ENCODE measurements at places on chromosomes 3 and 15.

DNA sequence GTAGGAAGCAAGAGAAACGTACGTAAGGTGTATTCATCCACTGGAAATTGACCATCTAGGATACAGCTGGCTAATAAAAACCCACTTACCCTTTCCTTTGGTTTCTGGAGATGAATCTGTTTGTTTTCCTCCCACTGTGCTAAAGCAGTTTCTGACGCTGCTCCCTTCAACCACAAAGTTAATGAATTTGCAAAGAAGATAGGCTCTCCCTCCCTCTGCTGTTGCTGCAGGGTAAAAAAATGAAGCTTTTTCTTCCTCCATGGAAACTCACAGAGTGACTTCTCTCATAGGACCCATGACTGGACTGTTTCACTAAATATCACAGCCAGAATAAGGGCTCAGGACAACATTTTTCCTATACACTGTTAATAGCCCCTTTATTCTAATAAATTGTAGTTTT is 172.1 kb upstream of the LRRN1 start:
- no peak for DNase-seq

DNA sequence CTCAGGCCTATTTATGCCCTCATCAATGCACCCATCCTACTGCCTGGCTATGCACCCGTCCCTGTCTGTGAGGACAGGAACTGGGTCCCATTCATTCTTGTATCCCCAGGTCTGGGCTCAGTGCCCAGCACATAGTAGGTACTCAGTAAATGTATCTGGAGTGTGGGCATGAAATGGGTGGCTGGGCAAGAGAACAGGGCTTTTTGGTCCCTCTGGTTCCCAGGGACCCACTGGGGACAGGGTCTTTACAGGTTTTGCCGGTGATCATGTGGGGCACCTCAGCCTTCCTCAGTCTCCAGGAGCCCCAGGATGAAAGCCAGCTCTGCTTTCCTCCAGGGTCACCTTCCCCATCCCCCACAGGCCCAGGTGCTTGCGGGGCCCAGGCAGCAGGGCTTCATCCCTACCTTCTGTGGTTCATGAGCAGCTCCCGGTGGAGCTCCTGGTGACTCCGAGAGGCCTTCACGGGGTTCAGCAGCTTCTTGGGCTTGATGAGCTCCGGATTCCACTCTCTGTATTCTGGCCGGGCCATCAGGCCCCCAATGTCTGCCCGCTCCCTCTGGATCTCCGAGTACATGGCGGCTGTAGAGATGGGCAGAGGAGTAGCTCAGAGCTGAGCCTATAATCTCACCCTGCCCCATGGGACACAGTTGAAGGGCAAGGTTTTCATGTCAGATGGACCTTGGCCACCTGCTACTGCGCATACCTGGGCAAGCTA is 7.7 kb downstream of the FAM107A start:
- no peak for DNase-seq

DNA sequence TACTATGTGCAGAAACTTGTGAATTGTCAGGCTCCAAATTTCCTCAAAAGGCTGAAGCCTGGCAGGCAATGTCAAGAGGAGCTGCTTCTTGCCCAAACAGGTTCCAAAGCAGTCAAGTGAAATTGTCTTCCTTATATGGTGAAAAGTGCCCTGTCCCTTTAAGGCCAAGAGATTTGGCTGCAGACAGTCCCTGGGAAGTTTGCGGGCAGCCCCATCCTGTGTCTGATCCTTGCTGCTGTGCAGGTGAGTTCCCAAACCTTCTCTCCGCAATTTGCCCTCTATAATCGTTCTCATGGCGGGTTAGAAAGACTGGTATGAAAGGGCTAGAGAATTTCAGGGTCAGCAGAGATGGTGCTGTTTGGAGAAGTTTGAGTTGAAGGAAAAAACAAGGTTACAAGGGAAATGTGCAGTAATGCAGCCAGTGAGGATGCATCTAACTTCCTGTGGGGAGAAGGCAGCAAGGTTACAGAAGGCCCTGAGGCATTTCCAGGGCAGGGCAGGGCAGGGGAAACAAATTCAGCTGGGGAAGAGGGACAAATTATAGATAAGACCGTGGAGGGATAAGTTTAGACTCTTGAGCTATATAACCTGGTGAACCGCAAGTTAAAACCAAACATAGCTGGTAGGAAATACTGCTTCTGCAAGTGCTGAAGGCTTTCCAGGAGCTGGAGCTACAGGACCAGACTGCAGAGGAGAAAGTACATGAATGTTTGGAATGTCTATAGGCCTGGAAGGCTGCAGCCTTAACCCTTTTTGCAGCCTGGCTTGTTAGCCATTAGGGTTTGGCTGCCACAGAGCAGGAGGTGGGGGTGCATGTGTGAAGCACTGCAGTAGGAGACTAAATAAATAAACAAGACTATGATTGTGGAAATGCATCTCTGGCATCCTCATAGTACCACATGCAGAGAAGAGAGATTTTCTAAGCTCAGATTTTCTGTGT is 256.2 kb upstream of the IL12A start:
- no peak for DNase-seq

DNA sequence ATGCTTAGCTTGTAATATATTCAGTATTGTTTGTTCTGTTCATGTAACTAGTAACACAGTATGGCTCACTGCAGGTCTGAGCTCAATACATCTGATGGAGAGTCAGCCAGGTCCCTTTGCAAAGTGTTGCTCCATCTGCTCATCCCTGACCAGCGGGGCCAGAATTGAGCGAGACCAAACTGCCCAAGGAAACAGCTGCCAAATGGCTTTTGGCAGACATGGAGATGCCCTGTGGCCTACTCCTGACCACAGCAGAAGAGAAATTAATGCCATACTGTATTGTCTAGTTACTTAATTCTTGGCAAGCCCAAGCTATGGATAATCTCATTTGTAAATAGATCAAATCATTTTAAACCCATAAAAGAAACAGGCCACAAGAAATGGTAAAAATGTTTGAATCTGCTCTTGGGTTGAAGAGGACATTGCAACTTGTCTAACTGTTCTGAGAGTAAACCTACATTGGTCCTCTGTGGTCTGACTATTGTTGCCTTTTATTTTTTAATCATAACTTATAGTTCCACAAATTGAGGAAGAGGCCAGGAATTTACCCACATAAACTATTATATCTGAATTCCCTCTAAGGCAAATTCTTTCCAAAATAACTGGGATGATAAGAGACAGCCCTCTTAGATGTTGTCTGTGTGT is 209.5 kb downstream of the EBLN2 start:
- DNase-seq, result no peak

- DNase-seq, result peak; percentile 69
These were observed 12.1 kb upstream of the RTP2 start for GRCh38 chr3:187714404-187714979.

DNA sequence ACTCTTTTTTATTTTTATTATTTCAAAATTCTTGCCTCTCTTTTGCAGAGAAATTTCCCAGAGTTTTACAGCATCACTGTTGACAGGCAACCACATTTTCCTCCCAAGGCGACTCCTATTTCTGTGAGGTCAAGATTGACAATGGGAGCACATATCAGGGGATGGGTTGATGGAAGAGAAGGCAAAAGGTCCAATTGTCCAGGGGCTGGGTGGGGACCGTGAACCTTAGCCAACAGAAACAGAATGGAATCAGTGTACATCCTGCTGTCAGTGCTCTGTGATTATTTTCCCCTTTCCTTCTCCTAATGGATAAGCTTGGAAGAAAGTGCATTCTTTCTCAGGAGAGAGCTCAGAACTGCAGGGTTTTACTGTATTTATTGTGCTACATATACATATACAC is 42.4 kb downstream of the CNTN6 start:
- no peak for DNase-seq

DNA sequence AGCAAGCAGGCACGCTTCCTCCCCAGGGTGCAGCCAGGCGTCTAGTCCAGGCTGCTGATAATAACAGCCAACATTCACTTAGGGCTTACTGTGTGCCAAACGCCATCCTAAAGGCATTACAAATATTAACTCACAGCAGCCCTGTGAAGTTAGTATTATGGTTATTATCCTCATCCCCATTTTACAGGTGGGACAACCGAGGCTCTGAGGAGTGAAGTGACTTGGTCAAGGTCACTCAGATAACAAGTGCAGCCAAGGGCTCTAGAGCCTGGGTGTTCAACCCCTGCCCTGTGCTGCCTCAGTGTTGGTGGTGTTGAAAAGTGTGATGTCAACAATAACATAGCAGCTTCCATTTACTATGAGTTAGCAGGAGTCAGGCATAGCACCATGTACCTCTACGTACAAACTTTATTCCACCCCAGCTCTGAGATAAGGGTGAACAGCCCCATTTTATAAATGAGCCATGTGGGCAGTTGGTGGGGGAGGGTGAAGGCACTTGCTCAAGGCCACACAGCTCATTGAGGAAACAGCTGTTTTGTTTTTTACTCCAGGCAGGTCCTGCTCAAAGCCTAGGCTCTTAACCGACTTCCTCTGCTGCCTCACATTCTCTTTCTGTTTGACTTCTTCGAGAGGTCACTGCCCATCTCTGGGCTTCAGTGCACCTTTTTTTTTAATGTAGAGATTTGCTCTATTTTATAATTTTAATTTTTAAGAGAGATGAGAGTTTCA is 24.0 kb upstream of the TRH start:
- no peak for DNase-seq

DNA sequence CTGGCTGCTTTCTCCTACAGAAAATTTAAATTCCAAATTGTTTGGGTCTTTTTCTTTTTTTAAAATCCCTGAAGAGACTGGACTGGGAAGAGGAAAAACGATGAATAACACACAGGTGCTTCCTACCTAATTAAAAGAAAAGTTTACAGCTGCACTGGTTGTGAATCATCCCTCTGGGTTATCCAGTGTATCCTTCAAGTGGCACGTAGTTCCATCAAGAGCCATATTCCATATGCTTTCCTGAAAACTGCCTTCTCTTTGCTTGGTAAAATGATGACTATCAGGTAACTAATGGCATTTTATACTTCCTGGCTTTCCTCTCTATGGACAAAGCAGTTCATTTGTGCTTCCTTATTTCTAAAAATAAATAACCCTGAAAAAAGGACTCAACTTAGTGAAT is 123.2 kb downstream of the MAGI1 start:
- no peak for DNase-seq

- DNase-seq, result no peak
These were observed 3.6 kb downstream of the PRSS50 start for GRCh38 chr3:46713898-46714552.

DNA sequence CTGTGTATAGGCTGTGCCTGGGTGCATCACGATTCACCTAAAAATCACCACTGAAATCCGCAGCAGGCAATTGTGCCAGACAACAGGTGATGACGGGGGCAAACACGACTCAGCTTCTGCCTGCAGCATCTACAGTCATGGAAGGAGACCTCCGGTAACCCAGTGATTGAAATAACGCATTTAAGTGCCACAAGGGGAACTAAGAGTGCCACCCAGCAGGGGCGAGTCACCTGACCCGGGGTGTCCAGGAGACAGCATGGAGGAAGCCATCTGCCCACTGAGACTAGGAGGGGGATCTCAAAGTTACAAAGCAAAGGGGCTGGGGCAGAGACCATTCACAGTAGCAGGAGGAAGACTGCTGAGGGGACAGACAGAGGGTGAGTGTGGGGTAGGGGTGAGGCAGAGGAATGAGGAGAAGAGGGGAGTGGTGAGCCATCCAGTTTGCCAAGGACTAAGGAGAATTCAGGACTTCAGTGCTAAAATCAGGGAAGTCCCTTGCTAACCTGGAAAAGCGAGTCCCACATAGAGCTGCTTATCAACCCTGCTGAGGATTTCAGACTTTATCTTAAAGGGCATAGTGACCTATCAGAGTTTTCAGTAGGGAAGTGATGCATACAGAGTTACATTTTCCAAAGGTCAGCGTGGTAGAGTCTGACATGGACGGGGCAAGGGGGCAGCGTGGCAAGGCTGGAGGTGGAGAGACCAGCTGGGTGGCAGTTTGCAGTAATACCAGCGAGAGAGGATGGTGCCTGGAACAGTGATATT is 256.7 kb upstream of the HES1 start:
- peak; percentile 16 for DNase-seq

- no peak for DNase-seq
These were observed 99.6 kb downstream of the SHQ1 start for GRCh38 chr3:72748659-72749058.

Measured in activated naive CD8-positive, alpha-beta T cell treated with anti-CD3 and anti-CD28 coated beads, Interleukin-2, amount 50 U/mL, for 24 hours (primary cell).